ENCODE measurements at places on chromosomes 7 and 10.
A peak's percentile ranks its signal among the peaks of the same experiment; 100 is the strongest.

DNA sequence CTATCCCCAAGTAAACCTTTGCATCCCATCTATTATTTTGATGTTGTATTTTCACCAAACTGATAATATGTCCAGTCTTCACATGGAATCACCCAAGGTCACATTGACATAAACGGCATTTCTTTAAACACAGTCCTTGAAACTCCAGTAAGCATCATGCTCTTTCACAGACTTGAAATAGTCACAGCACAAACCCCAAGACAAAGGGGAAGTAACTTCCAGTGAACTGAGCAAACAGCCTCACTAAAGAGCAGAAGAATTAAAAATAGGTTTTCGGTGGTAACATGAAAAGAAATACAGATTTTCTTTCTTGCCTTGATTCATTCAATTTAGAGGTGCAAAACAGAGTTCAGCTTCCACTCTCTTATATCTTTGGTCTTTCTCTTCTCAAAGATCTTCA, 253.7 kb downstream of the SFMBT2 start:
- no peak for DNase-seq

GRCh38 chr7:141393056-141393455, 158.2 kb upstream of the AGK start:
- no peak for DNase-seq

DNA sequence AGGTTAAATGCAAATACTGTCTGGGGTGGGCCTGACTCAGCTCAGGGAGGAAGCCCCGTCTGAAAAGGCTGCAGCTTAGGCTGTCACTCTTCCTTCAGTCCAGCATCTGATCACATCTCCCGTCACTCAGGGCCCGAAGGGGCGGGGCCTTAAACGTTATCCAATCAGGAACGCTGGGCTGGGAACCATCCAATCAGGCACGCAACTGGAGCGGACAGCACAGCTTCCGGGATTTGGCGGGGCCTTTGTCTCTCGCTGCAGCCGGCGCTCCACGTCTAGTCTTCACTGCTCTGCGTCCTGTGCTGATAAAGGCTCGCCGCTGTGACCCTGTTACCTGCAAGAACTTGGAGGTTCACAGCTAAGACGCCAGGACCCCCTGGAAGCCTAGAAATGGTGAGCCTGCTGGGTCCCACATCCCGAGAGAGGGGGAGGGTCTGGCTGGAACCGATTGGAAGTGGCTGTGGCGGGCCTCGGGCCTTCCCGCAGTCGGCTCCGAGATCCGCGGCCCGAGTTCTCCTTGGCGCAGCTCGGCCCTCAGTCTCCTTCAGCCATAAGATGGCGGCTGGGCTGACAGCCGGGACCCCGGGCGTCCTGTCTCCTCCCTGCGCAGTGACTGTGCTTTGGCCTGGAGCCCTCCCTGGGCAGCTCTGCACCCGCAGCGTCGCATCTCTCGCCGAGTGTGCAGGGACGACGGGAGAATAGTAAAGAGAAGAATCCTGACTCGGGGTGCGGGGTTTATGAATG, at the start of gene ZNF92:
TSS of gene ZNF92 (plus strand) at position 248 of the 744 bp plus-strand sequence. CDS start at position 391, 143 bp downstream.
- peak; percentile 92 for DNase-seq

DNA sequence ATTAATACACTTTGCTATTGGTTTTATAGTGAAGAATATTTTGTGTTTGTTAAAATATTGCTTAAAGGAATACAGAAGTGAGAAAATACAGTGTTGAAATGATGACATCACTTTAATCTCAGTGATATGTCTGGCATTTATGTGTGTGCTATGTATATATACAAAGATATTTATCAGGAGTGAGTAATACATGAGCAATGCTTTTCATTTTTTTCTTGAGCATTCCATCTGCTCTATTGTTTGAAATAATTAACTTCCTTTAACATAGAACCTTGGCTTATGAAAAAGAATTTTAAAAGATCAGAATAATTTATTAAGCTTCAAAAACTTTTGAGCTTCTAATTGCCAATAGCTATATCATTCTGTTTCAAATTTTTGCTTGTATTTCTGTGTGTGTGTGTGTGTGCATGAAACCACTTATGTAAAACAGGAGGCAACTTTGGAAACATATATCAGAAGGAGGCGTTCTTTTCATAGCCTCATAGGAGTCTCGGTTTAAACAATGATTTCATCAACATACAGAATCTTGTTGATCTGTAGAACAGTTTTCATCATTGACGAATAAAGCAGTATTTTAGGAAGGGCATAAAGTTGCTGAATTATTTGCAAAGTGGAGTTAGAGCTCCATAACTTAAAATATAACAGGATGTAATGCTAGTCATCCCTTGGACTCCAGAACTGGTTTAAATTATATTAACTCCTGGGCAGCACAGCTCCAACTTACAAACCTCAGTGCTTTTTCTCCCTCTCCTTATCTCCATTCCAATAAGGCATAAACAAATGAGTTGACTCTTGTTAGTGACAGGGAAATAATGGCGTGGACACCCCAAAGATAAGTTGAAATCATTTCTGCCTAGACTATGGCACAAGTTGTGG, 228.4 kb upstream of the DGKB start:
- no peak for DNase-seq

DNA sequence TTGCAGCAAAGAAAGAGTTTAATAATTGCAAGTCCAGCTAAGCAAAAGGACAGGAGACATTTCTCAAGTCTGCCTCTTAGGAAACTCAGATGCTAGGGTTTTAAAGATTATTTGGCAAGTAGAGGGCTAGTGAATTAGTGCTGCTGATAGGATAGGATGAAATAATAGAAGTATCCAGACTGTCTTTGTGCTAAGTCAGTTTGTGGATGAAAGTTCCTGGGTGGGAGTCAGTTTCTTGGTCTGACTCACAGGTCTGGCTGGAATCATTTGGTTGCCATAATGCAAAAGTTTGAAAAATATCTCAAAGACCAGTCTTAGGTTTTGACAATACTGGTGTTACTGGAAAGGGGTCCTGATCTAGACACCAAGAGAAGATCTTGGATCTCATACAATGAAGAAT, 42.6 kb upstream of the INHBA start:
- no peak for DNase-seq

DNA sequence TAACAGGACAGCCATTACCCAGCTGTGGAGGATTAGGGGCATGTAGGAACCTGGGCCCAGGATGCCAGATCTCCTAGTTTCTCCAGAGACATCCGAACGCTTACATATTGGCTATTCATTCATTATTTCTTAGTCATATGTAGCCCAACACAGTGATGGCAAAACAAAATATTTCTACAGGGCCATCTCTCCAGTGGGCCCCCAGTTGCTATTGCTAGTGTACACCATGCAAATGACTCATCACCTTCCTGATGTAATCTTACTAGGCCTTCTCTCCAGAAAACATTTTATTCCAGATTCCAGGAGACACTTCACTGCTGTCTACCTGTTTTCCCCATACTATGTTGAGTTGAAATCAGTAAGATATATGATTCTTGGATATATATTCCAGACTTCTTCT, 201.7 kb downstream of the PLXDC2 start:
- no peak for DNase-seq

DNA sequence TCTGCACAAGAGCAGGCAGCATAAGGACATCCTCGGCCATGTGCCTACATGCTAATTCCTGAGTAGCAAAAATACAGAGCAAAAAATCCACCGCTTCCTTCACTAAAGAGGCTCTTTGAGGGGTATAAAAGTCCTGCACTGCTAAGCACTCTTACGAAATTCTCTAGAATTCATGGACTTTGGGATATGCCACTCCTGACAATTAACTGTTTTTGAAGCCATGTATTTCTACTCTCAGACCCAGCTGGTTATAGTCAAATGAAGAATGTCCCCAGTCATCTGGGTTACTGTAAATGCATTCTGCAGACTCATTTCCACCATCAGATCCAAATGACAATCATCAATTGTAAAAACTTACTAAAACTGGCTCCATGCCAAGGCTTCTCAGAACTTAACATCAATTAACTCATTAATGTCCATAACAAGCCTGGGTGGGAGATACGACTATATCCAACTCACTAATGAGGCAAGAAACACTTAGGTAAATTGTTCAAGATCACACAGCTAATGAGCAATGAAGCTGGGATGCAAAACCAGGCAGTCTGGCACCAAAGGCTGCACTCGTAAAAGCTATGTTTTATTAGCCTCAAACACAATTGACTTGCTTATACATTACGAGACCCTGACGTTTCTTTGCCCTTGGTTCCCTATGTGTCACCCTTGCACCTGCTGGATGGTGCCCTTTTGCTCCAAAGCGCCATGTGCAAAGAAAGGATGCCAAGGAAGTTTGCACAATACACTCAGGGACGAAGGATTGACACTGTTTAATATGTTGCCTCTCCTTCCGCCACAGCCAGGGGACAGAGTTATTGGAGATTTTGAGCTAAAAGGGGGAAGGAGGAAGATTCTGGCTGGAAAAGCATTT, 250.4 kb downstream of the ELMO1 start:
- no peak for DNase-seq

All from activated CD8-positive, alpha-beta memory T cell treated with anti-CD3 and anti-CD28 coated beads for 1 hour (primary cell).